ENCODE measurements at places on chromosomes 2 and 18.

DNA sequence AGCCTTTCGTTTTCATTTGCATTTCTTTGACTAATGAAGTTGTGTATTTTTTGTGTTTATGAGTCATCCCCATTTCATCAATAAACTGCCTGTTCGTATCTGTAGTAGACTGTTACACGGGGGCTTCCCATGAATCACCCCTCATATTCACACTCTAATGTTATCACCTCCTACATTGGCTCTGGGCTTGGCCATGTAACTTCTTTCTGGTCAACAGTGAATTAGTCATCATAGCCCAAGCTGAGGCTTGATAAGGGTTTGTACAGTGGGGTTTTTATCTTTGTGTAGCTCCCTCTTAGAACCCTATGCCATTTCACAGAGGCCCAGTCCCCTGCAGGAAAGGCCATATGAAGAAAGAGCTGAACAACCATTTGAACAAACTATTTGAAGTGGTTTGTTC lies 151.0 kb downstream of the CCBE1 start:
- no peak for DNase-seq

GRCh38 chr2:15810477-15811150 lies 129.7 kb upstream of the MYCN start:
- no peak for DNase-seq

DNA sequence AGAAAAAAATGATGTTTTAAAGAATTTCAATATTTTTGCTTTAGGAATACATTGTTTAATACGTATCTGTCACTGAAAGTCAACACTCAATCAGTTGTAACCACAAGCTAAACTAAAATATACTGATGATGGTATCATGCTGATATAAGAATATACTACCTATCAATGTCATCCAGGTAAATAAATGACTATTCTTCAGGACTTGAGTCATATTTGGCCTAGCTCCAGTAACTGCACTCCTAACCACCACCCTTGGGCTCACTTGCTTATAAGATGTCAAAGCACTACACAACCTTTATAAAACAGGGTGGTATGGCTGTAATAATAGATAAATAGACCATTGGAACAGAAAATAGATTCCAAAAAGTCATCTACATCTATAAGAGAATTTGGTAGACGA lies 48.8 kb downstream of the RND3 start:
- peak; percentile 79 for DNase-seq

DNA sequence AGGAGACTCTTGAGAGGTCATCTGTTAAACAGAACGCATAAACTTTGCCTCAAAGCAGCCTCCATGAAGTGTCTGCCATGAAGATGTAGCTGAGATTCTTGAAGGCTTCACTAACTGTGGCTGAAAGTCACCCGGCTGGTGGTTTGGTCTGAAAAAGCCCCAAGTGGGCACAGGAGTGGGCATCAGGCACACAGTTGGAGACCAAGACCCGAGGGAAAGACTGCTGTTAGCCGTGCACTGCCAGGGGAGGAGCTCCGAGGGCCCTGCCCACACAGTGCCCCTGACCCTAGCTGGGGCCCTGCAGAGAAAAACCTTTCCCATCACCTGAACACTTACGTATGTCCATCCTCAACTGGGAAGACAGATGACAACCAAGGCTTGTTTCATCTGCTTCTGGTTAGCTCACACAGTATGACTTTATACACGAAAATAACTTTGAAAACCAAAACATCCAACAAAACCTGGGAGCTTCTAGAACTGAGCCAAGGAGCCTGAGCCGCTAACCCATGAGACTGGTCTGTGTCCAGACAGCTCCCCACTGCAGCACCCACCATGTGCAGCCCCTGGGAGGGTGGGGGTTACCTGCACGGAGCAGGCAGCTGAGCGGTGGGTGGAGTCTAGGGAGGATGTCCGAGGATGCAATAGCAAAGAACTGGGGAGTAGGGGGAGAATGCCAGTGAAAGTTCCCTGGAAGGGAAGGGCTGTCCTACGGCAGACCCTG lies 15.4 kb downstream of the HJURP start:
- no peak for DNase-seq

DNA sequence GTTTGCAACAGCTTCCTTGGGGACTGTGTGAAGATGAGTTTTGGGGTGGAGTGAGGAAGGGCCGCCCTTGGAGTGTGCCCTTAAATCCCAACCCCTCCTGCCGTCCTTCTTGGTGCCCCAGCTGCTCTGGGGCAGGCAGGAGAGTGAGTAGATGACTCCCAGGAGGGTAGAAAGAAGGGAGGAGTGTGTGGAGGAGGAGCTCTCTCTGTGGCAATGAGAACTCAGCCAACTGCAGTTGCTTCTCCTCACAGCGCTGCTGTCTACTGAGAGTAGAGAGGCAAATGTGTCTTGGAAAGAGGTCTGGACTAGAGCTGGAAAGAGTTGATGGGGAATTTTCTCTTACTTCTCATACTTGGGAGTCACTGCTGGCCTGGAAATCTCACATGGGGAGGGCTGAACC lies 21.8 kb upstream of the SIX2 start:
- no peak for DNase-seq

DNA sequence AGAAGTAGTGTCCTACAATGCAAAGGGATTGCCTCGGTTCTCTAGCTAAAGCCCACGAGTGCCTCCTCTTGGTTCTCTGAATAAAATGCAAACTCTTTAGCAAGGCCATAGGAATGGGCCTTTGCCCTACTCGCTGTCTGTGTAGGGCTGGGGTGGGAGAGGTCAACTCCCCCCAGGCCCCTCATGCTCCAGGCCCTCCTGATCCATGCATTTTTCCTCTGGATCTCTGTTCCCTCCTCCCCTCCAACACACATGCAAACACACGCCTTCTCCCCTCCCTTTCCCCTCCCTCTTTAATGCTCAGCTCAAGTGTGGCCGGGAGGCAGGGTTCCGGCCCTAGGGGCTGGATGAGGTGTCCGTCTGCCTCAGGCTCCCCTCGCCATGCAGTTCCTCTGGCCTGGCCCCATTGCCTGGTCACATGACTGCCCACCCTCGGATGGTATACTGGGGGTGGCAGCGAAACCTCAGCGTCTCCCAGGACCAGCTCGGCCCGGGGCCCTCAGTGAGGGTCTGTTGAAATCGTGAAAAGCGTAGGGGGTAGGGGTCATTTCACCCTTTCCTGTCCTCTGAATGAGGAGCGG lies 14.9 kb upstream of the KLF11 start:
- no peak for DNase-seq

All from kidney tubule cell (primary cell).